ENCODE measurements at places on chromosomes 7 and 10.

DNA sequence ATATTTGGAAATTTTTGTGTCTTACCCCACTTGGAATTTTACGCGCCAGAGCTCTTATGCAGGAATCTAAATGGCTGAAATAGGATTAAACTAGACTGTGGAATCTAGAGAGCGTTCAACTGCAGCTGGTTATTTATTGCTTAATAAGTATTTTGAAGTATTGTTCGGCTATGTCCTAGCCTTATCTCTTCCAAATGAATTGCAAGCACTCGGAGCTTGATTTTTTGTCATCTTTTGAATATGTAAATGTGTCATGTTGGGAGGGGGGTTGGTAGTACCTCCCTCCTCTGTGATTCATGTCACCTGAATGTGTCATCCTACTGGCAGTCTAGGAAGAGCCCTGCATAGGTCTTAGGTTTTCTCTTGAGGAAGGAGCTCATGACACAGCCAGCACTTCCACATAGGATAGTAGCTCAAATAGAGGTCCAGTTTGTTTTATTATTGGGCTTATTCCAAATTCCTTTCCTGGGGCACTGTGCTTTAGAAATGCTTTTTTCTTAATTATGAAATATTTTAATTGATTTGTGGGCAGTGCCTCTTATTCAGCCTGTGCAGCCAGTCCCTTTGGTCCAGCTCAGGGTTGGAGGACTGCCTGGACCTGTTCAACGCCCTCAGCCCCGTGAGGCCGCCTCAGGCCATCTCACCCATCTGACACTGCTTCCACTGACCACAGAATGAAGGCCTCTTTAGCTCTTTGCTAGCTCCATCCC lies 22.5 kb upstream of the TRIL start:
- DNase-seq, result no peak

DNA sequence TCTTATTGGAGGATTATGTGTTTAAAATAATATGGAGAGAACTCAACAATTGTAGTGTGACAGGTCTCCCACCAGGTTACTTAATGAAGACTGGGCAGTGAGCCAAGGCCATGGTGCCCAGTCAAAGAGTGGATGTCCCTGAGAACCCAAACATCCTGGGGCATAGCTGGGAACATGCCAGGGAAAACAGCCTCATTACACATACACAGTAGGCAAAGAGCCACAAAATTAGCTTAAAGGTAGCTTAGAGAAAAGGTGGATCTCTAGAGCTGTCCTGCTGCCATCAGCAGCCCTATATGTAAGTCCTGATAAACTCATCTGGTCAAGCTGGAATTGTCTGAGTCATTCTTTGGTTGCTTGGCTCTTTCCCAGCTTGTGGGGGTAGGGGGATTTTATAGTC lies 287.8 kb downstream of the PHF14 start:
- DNase-seq, result no peak

- no peak for DNase-seq
Measured at GRCh38 chr7:36034020-36034419, 119.0 kb upstream of the EEPD1 start.

DNA sequence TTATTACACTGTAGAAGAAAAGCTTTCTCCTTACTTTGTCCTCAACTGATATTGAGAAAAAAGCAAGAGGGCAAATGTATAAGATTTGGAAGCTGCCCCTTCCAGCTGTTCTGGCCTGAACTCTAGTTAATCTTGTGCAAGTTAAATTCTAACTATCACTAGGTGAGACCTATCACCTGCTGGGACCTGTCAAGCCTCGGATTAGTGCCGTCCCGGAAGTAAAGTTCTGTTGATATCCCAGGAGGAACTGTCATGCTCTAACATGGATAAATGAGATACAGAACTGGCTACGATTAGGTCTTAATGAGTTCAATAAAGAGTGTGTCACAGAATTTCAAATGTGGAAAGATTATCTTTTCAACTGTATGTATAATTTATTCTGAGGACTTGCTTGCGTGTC lies 1.2 kb upstream of the BPGM start:
- no peak for DNase-seq

DNA sequence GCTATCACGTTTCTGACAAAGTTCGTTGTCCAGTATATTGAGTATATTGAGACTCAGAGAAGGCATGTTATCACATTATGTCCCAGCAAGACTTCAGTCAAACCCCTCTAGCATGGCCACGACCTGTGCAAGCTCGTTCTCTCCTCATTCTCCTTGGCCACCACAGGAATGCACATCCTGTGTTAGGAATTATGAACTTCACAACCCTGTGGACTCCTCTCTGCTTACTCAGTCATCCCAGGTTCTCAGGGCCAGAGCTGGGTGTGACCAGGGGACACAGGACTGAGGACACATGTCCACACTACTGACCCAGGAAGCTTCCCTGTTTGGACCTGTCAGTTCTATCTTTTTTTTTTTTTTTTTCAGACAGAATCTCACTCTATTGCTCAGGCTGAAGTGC lies 4.4 kb downstream of the SH2D4B start:
- DNase-seq, result no peak
